ENCODE measurements at places on chromosomes 12 and 14. TPM values are rescaled to one million over a fixed set of nuclear protein-coding genes. Genes with fewer than 3 reads are reported as not detected.

DNA sequence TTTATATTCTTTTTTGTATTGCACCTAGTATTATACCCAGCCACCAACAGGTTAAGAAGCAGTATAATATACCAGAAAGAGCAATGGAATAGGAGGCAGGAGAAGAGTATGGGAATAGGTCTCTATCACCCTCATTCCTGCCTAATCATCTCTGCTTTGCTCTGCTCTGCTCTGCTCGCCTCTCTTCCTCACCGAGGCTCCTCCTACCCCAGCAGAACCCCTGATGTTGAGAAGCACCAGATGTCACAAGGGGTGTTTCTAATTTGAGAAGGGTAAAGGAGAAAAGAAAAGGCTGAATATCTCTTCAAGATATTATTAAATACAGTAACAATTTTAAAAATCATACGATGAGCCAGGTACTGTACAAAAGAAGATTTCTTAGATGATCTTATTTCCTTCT, 89.0 kb downstream of the STON2 start:
- no peak overlapping the region for H3K27ac ChIP-seq
- no peaks in the 10 kb centered on the region for H3K27me3 ChIP-seq
- H3K36me3 ChIP-seq, result no peaks in the 10 kb centered on the region

GRCh38 chr12:57623385-57623784, 9.6 kb downstream of the B4GALNT1 start:
- H3K4me3 ChIP-seq, result no peak overlapping the region
- peaks cover 47% of the 10 kb centered on the region for H3K4me1 ChIP-seq
- H3K36me3 ChIP-seq, result no peaks in the 10 kb centered on the region
- H3K27me3 ChIP-seq, result peaks cover 99% of the 10 kb centered on the region
- no peak for DNase-seq
- no peak overlapping the region for H3K27ac ChIP-seq

DNA sequence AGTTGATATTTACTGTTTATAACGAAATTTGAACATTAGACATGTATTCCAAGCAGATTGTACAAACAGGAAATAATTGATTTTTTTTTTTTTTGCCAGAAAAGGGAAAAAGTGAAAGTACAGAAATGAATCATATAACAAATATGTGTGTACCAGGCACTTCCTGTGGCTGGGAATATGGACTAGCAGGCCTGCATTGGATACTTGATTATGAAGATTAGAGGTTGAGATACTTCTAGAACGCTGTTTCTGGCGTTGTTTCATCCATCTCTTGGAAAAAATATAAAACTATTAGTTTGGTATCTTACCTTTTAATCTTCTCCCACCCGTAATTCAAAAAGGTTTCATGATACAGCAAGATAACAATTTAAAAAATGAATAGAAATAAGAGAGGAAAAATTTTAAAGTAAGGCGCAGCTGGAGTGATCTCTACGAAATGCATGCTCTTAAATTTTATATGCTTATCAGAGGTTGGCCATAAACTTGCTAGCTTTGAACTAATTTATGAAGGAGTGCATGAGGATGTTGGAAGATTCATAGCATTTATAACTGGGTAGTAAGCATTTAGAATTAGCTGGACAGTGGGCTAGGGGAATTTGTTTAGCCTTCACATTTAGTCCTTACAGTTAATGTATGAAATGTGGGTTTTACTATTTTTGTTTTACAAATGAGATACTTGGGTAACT, 90.8 kb downstream of the AEBP2 start:
- H3K4me3 ChIP-seq, result no peak overlapping the region
- peaks cover 10% of the 10 kb centered on the region for H3K4me1 ChIP-seq
- no peak for DNase-seq
- H3K36me3 ChIP-seq, result no peaks in the 10 kb centered on the region

GRCh38 chr12:100737168-100737567, 57.4 kb upstream of the ANO4 start:
- no peak overlapping the region for H3K4me3 ChIP-seq
- DNase-seq, result no peak
- H3K36me3 ChIP-seq, result no peaks in the 10 kb centered on the region
- H3K27me3 ChIP-seq, result no peaks in the 10 kb centered on the region
- no peak overlapping the region for H3K27ac ChIP-seq

- H3K27me3 ChIP-seq, result no peaks in the 10 kb centered on the region
- H3K36me3 ChIP-seq, result no peaks in the 10 kb centered on the region
- H3K4me3 ChIP-seq, result no peak overlapping the region
- no peak overlapping the region for H3K27ac ChIP-seq
These were observed 139.4 kb downstream of the MON2 start for GRCh38 chr12:62605981-62606380.

The LPAR5 gene
- total RNA-seq, result 3.0 TPM

The FITM1 gene
- total RNA-seq, result 1.7 TPM

Data from CD4-positive, alpha-beta T cell (primary cell).